ENCODE measurements at places on chromosomes 11 and 22.

- no peak for DNase-seq
Measured at GRCh38 chr11:115222218-115222862, 281.9 kb downstream of the CADM1 start.

DNA sequence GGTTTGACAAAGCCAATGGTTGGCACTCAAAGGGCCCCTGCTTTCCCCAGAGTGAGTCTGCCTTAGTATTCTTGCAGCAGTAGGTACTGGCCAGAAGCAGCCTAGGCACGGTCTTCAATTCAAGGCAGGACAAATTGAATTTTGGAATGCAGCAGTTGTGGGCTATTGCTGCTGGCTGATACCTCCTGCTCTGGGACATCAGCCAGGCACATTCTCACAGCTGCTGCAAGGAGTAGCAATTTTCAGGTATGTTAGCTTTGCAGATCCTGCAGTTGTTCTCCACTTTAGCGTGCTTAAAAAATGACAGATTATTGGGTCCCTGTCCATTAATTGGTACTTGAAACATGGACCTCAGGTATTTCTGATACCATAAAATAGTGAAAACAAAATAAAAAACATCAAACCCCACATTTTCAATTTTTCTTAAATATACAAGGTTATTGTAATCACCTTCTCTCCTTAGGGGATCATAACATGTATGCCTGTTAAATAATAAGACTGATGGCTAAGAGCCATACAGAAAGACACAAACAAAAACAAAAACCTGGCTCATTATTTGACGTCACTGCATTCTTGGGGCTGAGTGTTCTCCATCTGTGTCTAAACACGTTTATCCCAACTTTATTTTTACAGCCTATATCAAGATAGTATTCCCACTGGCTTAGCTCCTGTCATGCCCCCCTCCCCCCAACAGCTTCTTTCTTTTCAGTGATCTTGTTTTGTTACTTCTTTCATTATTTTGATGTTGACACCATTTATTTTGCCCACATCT lies 85.1 kb upstream of the CARD18 start:
- no peak for DNase-seq

DNA sequence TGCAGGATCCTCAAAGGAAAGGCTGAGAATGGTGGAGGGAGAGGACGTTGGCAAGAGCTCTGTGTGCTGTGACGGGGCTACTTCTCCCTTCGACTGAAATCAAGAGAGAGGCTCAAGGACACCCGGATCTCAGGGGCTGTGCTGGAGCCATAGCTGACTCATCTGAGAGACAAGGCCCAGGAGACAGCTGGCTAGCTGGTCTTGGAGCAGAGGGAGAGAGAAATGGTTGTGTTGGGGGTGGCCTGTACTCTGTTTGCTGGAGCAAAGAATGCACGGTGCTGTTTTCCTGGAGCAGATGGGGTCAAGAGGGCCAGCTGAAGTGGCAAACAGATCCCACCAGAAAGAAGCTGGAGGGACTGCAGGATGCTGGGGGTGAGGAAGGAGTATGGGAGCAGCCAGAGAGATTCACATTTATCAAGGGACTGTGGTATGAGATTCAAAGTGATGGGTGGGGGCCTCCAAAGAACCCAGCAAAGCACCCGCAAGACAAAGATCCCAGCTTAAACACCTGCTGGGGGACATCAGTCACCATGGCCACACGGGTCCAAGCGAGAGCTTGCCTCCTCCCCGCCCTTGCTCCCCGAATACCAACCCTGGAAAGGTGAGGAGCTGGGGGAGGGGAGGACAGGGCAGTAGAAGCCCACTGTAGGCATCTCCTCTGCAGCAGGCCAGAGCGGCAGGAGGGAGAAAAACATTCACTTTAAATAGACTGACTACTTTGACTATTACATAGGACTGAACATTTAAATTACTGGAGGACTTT lies 40.8 kb downstream of the MAP6 start:
- DNase-seq: no peak

DNA sequence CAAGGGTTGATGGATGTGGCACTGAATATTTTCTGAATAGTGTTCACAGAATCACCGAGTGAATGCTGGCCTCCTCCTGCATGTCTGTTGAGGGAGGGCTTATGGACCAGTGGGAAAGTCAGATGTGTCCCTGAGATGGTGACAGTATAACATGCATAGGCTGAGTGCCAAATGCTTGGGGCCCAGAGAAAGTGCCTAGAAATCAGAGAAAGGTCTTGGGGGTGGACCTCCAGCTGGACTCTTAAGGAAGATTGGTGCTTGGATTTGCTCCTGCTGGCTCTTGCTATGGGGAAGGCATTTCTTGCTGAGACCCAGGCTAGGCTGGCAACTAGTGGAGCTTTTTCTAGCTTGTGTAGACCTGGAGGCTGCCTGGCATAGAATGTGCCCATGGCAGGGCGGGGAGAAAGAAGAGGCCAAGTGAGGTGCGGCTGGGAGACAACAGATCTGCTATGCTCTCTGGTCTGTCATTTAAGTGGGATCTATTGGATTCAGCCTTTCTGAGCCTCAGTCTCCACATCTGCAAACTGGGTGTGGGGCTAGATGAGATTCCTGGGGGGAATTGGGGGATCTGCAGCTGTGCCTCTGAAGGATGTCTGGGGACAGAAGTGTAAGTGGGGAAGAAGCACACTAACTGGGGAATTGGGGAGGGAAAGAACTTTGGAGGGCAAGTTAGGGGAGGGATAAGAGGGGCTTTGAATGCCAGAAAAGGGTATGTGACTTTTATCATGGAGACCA lies 27.4 kb downstream of the ZNRF3 start:
- DNase-seq: no peak

- no peak for DNase-seq
Measured at GRCh38 chr11:100927579-100927978, 202.0 kb downstream of the PGR start.

DNA sequence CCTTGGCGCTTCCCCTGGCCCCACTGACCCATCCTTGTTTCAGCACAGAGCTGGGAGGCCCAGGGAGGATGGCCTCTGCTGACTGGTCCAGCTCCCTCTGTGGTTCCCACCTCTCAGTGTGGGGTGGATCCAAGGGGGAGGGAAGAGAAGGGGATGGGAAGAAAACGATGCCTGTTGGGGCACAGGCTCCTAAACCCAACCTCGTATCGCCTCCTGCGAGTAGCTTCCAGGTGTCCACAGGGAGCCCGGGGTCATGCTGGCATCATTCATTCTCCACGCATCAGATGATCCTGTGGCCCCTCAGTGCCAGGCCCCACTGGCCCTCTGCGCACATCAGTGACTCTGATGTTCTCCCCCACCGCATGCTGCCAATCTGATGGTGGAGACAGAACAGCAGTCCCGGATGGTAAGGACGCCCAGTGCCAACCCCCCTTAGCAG lies 5.1 kb downstream of the MYEOV start:
- DNase-seq: no peak

DNA sequence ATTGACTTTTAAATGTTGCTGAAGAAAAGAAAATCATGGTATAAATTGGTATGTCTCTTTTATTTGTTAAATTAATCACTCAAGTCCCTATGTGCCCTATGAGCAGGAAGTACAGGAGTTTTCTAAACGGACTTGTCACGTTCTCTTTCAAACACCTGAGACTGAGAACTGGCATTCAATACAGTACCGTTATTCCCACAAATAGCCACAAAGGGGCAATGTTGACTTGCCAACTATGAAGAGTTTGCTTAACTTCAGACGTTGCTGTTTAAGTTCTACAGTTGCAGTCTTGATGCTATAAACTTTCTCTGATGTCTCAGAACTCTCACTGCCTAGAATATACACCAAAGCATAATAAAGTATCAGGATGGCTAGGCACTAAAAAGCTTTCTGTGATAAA lies 7.6 kb downstream of the OR56A1 start:
- DNase-seq: no peak

GRCh38 chr11:1208394-1209261 lies 14.2 kb upstream of the MUC5B start:
- no peak for DNase-seq

- DNase-seq: no peak
Measured at GRCh38 chr11:94658386-94658785, 91.2 kb downstream of the PIWIL4 start.

- DNase-seq: no peak
Measured at GRCh38 chr11:121766991-121767390, 314.2 kb upstream of the SORL1-AS1 start.

DNA sequence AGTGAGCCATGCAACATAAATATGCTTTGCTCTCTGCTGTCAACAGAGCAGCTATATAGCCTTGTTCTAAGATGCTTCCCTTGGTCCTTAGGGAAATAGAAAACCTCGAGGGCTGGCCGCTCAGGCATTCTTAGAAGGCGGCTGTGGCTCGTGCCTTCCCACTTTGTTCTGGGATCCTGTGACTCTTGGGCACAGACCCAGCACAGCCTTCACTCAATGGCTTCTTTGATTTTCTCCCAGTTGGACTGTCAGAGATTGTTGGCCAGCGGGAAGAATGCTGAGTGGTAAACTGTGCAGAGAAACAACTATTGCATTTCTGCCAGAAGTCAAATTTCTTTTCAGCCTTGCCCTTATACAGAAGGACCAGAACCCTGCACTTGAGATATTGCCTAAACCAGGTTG lies 9.5 kb upstream of the MICAL2 start:
- DNase-seq: no peak

- no peak for DNase-seq
Measured at GRCh38 chr11:36475192-36475591, 34.9 kb downstream of the TRAF6 start.

- no peak for DNase-seq
Measured at GRCh38 chr11:109733245-109733644, 311.3 kb downstream of the C11orf87 start.

GRCh38 chr11:35583843-35584242 lies 34.4 kb upstream of the FJX1 start:
- DNase-seq: no peak

- DNase-seq: no peak
Measured at GRCh38 chr11:134503596-134503995, 91.6 kb upstream of the B3GAT1 start.

- no peak for DNase-seq
Measured at GRCh38 chr11:6238902-6239301, at the start of gene CNGA4. Gene CNGA4, plus strand, starts transcription at chr11:6239089. Its CDS starts 118 bp downstream, at chr11:6239207.

DNA sequence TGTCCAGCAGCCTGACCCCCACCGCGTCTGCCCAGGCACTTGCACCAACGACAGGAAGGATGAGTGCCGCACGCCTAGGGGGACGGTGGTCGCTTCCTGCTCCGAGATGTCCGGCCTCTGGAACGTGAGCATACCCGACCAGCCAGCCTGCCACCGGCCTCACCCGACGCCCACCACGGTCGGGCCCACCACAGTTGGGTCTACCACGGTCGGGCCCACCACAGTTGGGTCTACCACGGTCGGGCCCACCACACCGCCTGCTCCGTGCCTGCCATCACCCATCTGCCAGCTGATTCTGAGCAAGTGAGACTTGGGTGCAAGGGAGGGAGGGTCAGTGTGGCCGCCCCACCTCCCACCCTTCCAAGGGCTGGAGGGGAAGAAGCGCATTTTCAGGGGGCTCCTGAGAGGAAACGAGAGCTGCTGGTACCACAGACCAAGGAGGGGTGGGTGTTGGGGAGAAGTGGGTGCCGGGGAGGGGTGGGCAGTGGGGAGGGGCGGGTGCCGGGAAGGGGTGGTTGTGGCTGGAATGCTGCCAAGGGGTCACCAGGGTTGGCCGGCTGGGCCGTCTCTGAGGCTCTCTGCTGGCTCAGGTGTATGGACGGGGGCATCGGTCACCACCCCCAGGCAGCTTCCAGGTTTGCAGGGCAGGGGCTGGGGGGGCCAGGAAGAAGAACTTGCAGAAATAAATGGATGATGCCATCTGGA lies 27.7 kb upstream of the MUC5B start:
- DNase-seq: no peak

DNA sequence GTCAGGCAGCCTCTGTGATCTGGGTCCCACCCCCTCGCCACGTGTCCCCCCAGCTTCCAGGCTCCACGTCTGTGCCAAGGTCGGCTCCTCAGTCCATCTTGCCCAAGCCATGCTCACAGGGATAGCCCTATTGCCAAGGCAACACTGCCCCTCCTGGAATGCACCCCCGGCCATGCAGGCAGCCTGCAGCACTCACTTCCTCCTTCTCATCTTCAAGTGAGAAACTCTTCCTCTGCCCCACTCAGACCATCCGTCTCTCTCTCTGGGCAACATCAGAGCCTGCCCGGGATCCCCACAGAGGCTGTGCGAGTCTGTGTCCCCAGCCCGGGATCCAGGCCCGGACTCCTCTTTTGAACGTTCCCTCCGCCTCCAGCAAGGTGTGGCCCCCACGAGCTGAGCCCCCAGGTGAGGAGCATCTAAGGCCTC lies 852.3 kb downstream of the BRD1 start:
- DNase-seq: no peak

GRCh38 chr22:19497245-19497644 lies 17.5 kb downstream of the CDC45 start:
- DNase-seq: no peak

- no peak for DNase-seq
Measured at GRCh38 chr22:40331706-40332105, 14.6 kb upstream of the ADSL start.

DNA sequence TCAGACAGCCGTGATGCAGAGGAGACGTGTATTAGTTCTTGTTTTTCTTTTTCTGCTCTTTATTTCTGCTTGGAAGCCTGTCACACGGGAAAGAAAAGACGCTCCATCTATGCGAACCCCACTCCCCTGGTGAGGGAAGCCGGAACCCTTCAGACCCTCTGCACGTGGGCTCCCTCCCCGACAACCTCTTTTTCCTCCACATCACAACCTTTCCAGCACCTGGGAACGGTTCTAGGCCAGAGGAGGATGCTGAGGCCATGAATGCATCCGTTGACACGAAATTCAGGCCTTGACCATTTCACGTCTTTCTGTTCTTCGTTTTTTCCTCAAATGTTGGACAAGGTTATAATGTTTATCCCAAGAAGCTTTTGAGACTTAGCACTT lies 85.3 kb upstream of the WNT7B start:
- DNase-seq: no peak

DNA sequence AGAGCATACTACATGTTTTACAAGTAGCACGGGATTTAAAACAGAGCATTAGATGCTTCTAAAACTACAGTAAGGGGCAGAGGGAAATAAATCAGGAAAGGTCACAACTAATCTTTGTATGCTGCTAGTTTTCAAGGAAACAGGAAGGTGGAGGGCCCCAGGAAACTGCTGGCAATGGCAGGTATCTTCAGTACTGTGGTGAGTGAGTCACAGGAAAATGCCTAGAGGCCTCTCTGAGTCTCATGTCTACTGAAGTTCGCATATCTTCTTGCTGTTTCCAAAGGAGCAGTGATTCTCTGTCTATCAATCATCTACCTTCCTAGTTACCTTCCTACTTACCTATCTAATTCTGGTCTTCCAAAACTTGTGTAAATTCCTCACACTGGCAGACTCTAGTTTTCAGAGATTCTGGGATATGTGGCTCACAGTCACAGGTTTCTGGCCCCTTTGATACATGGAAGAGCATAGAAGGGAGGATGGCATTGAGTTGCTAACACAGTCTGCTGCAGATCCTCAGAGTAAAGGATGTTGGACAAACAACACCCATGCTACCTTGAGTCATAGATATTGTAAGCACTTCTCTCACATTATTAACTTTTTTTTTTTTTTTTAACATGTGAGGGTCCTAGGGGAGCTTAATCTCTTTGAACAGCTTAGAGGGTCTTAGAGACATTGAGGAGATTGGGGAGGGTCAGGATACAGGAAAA lies 58.8 kb upstream of the SYN3 start:
- no peak for DNase-seq

GRCh38 chr11:109939166-109939810 lies 153.9 kb upstream of the ZC3H12C start:
- no peak for DNase-seq

- peak; percentile 35 for DNase-seq
Measured at GRCh38 chr11:73393479-73394415, 17.5 kb downstream of the RELT start.

- DNase-seq: no peak
Measured at GRCh38 chr11:60838132-60838531, 3.8 kb upstream of the CCDC86 start.

GRCh38 chr22:36008131-36008530 lies 20.5 kb downstream of the RBFOX2 start:
- DNase-seq: no peak
